ENCODE measurements at places on chromosomes 7 and 10.
A peak's percentile ranks its signal among the peaks of the same experiment; 100 is the strongest.

DNA sequence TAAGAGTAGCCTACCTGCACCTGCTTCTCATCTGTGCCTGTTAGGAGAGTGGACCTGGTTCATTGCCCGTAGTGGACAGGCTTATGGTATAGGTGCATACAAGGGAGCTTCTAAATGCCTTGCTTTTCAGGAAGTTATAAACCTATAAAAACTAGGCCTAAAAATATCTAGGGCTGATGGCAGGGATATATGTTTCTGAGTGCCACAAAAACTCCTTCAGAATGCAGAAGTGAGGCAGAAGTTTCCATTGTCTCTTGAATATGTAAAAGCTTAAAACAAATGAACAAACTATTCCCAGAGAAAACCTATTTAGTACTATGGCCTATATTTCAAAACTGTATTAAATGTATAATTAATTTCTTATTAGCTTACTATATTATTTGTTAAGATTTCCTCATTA, 91.8 kb downstream of the RNLS start:
- DNase-seq: no peak

- no peak for DNase-seq
Measured at GRCh38 chr7:143419880-143420279, 11.2 kb upstream of the EPHA1 start.

- DNase-seq: no peak
Measured at GRCh38 chr7:156184164-156184563, 371.9 kb upstream of the SHH start.

- peak; percentile 25 for DNase-seq
Measured at GRCh38 chr10:22505911-22506685, 160.8 kb downstream of the SPAG6 start.

- no peak for DNase-seq
Measured at GRCh38 chr10:67520924-67521520, 175.0 kb downstream of the CTNNA3 start.

GRCh38 chr7:29839302-29839701, 33.0 kb downstream of the WIPF3 start:
- DNase-seq: no peak
